Fibroblast of the aortic adventitia (primary cell): ENCODE measurements at places on chromosomes 1 and 21.

- peak; percentile 86 for DNase-seq
These were observed 65.5 kb downstream of the PRRX1 start for GRCh38 chr1:170729225-170730002.

GRCh38 chr1:182649041-182649440, 35.3 kb downstream of the RGS8 start:
- DNase-seq = no peak

DNA sequence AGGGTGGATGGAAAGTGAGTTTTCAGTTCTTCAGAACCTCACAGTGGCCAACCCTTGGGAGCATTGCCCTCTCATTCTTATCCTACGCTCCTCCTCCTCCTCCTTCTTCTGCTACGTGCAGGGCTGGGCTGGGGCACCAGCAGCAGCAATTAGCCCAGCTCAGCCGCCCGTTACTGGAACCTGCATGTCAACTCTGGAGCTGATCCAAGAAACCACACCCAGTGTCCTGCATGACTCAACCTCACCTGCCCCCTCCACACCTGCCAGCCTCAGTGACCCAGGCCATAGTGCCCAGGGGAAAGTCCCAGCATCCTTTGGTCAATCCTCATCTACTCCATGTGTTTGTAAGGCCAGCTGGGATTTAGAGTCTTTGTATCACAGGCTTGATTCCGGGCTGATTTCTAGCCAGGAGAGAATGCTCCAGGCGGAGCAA, 12.6 kb downstream of the ELF3 start:
- no peak for DNase-seq

DNA sequence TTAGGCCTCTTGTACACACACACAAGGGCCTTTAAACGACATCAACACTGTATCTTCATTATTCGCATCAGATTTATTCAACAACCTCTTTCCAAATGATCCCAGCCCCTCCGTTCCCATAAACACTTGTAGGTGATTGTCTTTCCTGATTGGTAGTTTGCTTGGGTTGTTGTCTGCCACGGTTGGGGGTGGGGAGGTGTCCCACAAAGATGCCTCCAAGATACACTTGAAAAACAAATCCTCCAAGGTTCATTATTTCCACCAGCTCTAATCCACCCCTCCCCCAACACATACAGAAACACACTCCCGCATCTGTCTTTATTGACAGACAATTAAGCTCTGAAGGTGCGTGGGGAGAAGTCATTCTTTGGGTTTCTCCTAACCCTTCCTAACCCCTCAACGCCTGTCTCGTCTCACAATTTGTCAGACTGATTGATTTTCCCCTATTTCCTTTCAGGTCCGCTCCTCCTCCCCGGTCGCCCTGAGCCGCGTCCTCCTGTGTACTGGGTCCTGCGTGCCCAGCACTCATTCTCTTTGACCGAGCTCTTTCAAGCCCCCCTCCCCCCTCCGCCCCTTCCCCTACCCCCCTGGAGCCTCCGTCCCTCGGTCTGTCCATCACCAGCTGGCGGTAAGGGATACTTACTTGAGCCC, 1.4 kb downstream of the WDR26 start:
- DNase-seq = peak; percentile 24

DNA sequence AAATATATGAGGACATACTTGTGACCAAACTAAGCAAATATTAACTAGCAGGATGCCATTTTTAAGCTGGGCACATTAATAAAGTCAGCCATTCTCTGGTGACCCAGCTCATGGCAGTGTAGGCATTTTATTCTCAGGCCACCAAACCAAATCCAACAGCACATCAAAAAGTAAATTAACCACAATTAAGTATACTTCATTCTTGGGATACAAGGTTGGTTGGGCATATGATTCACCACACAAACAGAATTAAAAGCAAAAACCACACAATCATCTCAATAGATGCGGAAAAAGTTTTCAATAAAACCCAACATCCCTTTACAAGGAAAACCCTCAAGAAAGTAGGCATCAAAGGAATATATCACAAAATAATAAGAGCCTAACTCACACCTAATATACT, 101.3 kb downstream of the FAF1 start:
- DNase-seq = no peak

- DNase-seq = peak; percentile 26
These were observed 2.0 kb downstream of the ZMYM6 start for GRCh38 chr1:35029761-35030160.

- DNase-seq = no peak
These were observed 632.7 kb upstream of the NR5A2 start for GRCh38 chr1:199394856-199395255.

- no peak for DNase-seq
These were observed 40.5 kb upstream of the GALNT2 start for GRCh38 chr1:230026572-230026971.

DNA sequence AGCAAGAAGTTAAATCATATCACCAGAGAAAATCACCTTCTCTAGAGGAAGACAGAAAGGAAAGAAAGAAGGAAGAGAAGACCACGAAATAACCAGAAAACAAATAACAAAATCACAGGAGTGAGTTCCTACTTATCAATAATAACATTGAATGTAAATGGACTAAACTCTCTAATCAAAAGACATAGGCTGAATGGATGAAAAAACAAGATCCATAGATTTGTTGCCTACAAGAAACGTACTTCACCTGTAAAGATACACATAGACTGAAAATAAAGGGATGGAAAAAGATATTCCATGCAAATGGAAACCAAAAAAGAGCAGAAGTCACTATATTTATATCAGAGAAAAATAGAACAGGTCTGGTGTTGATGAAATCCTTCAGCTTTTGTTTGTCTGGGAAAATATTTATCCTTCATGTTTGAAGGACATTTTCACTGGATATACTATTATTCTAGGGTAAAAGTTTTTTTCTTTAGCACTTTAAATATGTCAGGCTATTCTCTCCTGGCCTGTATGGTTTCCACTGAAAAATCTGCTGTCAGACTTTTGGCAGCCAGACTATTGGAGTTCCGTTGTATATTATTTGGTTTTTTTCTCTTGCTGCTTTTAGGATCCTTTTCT, 202.5 kb upstream of the DUSP10 start:
- no peak for DNase-seq

GRCh38 chr1:62309906-62310305, 9.3 kb downstream of the KANK4 start:
- DNase-seq = no peak

- DNase-seq = no peak
These were observed 95.0 kb upstream of the COL6A1 start for GRCh38 chr21:45886610-45887026.

DNA sequence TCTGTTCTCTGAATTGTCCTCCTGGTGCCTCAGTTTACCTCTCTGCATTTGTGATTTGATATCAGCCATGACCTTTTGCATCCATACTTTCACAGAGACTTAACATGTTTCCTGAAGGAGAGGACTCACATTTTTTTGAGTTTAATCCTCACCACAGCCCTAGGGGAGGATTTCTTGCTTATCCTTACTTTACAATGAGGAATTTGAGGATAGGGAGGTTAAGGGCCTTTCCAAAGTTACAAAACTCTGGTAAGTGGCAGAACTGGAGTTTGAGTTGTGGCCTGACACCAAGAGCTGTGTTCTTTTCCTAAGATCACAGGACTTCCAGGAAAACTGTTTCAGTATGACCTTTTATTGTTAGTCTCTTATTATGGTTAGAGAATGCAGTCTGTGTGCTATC, 34.2 kb downstream of the TNFRSF8 start:
- DNase-seq = peak; percentile 71

DNA sequence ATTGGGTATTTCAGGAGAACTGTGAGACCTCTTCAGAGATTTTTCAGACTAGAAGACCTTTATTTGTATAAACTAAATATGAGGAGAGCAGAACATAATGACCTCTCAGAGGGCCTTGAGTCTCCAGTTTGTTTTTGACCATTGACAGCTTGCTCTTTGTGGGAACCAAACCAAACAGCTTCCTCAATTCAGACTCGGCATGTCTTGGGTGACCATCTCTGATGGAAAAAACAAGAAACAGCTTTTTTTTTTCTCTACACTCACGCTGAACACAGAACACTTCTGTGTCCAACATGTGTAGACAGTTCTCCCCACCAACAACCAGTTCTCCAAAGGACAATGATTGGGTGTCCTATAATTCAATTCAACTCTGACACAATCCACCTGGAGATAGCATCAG, 11.5 kb downstream of the ATP1A4 start:
- DNase-seq = no peak

DNA sequence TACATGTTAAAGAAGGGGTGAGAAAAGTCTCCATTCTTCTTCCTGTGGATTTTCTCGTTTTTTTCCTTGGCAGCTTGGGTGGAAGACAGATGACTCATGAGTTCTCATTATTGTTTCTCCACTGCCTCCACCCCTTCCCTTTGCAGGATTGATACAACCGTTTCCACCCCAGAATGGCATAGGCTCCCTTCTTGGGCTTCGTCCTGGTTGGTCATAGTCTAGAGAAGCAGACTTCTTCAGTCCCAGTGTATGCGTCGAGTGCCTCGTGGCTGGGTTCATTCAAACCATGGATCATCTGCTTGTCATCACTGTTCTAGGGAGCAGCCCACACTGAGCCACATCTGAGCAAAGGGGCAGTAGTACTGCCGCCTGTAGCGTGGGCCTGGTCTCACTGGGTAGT, 13.7 kb downstream of the PTGFRN start:
- peak; percentile 73 for DNase-seq
